ENCODE measurements at places on chromosomes 11 and 22. TPM values are rescaled to one million over a fixed set of nuclear protein-coding genes. Genes with fewer than 3 reads are reported as not detected.

GRCh38 chr11:124346311-124346955 lies 26.4 kb upstream of the OR8D2 start:
- H3K36me3 ChIP-seq, result no peaks in the 10 kb centered on the region
- H3K27ac ChIP-seq, result no peak overlapping the region
- H3K4me1 ChIP-seq, result no peaks in the 10 kb centered on the region
- no peaks in the 10 kb centered on the region for H3K27me3 ChIP-seq

GRCh38 chr11:34363363-34364084 lies 5.7 kb upstream of the ABTB2 start:
- no peak overlapping the region for H3K4me3 ChIP-seq
- no peak for DNase-seq
- peaks cover 39% of the 10 kb centered on the region for H3K27me3 ChIP-seq
- H3K27ac ChIP-seq, result no peak overlapping the region

- no peak for DNase-seq
- H3K27ac ChIP-seq, result peak overlapping the region; percentile 61
- no peak overlapping the region for H3K4me3 ChIP-seq
- peaks cover 2% of the 10 kb centered on the region for H3K27me3 ChIP-seq
- H3K36me3 ChIP-seq, result no peaks in the 10 kb centered on the region
These were observed 91.4 kb downstream of the RPL27A start for GRCh38 chr11:8773916-8774539.

DNA sequence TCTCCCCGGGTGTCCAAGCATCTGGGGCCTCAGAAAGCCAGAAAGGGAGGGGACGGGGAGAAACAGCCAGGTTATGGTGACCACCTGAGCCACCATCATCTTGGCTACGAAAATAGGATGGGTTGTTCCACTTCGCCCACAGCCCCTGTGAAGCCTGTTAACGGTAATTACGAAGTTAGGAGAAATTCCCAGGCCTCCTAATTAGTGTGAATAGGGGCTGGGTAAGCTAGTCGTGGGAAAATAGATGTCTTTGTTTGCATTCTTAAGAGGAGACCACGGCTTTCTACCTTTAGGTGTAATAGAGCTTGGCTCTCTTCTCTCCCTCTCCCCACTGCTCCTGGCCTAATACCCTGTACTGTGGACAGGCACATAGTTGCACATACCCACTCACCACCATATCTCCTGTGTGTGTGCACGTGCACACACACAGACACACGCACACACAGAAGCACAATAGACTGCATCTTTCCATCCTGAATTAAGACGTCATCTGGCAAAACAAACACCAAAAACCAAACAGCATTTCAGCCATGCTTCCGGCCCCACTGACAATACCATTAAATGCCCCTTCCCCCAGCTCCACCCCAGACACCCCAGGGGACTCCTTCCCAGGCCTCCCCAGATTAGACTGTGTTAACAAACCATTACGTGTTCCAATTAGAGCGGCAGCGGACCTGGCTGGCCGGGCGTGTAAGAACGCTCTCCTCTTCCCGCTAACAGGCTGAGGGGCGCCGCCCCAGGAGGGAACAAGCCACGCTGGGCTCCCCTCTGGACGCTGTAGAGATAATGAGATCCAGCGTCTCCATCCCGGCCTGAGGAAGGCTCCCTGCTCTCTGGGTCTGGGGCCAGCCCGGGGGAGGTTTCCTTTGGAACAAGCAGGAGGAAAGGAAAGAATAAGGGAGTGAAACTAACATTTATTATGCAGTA lies 72.8 kb downstream of the TP53I11 start:
- peaks cover 5% of the 10 kb centered on the region for H3K27me3 ChIP-seq
- no peaks in the 10 kb centered on the region for H3K4me1 ChIP-seq

OR52I1 gene
- not detected for total RNA-seq

DNA sequence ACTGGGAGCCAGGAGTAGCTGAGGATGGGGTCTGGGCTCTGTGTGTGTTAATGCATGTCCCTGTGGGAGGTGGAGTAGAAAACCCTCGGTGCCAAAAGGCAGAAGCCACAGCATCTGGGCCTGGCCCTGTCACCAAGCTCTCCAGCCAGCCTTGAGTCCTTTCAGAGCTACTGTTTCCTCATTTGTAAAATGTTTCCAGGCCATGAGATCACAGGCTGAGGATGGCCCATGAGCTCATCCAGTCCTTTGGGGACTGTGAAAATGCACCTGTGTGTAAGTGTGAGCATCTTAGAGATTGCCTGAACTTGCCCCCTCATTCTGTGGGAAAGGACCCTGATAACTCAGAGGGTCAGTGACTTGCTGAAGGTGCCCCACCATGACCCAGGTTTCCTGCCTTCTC lies 9.1 kb downstream of the ANKK1 start:
- H3K27ac ChIP-seq, result no peak overlapping the region
- DNase-seq, result no peak
- H3K4me1 ChIP-seq, result no peaks in the 10 kb centered on the region
- H3K27me3 ChIP-seq, result no peaks in the 10 kb centered on the region
- no peak overlapping the region for H3K4me3 ChIP-seq

OR52I2 gene
- not detected for total RNA-seq

DDX6 gene
- total RNA-seq, result 135 TPM

PTGDR2 gene
- total RNA-seq, result 0.32 TPM

PTPRCAP gene
- 94.4 TPM for total RNA-seq

GRCh38 chr11:1631066-1631568 lies 1.5 kb downstream of the KRTAP5-5 start:
- no peak overlapping the region for H3K27ac ChIP-seq
- H3K4me3 ChIP-seq, result no peak overlapping the region
- no peak for DNase-seq
- H3K36me3 ChIP-seq, result no peaks in the 10 kb centered on the region

DNA sequence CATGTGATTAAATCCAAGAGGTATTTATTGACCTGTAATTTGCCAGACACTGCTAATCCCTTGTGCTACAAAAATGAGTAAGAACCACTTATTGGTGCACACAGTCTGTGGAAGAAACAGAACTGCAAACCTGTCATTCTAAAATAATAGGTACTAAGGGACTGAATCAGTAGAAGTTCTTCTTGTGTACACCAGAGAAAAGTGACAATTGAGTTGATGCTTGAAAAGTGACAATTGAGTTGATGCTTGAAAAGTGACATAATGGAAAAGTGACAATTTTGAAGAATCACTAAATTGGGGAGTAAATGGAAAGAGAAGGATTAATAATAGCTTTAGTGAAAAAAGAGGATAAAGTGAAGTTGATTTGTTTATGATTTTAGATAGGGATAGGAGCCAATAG lies 56.4 kb downstream of the DKK3 start:
- no peak for DNase-seq
- H3K4me3 ChIP-seq, result no peak overlapping the region
- H3K27ac ChIP-seq, result no peak overlapping the region
- no peaks in the 10 kb centered on the region for H3K4me1 ChIP-seq
- no peaks in the 10 kb centered on the region for H3K27me3 ChIP-seq

TYMP gene
- total RNA-seq, result 36.9 TPM

MOGAT2 gene
- not detected for total RNA-seq
